ENCODE measurements at places on chromosomes 2 and 18.

- no peak for DNase-seq
These were observed 41.4 kb downstream of the SGPP2 start for GRCh38 chr2:222465746-222466145.

DNA sequence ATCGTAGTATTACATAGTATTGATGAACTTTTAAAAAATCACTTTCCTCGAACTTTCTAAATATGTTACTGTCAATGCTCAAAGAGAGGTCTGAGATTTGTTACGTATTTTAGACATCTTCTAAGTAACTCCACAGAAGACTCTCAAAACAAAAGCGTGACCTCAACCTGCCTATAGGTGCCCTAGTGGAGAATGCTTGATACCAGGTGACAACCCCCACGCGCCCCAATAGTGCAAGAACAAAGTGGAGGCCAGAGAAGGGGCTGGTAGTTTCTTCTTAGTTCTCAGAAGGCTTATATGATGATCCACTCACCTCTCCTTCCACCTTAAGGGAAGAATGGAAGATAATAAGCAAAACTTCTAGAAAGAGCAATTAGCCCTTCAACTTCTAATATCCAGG lies 102.6 kb downstream of the ANKRD44 start:
- no peak for DNase-seq

DNA sequence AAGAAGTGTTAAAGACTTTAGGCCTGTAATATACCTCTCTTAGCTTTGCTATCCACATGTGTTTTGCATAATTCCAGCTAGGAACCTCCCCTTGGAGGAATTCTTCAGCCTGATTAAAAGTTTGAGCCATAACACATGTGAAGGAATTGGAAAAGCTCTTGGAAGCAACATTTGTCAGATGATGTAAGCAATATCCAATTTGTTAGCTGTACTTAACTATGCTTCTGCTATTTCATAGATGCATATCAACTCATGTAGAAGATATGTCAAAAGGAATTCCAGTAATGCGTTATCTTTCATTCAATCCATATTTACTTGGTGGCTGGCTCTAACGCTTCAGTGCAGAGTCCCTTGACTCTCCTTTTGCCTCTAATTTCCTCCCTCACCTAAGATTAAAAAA lies 46.2 kb downstream of the PKP4 start:
- no peak for DNase-seq

GRCh38 chr2:108640731-108641130 lies 78.6 kb upstream of the RANBP2 start:
- no peak for DNase-seq

DNA sequence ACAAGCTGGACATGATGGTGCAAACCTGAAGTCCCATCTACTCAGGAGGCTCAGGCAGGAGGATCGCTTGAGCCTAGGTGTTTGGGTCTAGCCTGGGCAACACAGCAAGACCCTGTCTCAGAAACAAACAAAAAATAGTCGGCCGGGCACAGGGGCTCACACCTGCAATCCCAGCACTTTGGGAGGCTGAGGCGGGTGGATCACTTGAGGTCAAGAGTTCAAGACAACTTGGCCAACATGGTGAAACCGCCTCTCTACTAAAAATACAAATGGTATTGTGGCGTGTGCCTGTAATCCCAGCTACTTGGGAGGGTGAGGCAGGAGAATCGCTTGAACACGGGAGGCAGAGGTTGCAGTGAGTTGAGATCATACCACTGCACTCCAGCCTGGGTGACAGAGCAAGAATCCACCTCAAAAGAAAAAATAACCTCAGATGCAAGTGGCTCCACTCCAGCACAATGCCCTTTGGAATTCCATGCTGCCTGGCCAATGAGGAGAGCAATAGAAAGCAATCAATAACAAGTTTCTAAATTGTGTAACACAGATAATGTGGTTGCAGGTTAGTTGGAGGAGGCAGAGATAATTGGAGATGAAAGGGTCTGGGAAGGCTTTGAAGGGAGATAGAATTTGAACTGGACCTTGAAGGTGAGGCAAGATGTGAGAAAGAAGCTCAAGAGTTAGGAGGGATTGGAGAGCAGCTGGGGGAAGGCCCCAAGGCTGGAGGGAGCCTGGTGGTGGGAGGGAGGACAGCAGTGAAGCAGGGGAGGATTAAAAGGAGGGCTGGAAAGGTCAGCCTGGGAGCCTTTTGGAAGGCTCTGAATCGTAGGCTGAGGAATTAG lies 6.0 kb downstream of the TTC31 start:
- no peak for DNase-seq

DNA sequence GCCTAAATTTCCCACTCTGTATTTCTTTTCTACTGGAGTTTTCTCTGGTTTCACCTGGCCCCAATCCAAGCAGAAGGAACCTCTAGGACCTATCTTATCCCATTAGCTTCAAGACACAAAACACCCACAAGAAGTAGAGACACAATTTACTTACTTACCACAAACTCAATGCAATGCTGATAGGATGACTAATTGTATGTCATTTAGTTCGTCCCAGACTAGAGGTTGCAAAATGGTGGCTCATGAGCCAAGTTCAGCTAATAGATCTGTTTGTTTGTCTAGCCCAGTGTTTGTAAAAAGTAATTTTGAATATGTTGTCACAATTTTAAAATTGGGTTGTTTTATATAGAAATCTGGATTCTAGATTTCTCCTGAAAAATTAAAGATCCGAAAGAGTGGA lies 34.7 kb upstream of the ZSWIM2 start:
- DNase-seq, result no peak

- no peak for DNase-seq
These were observed 143.0 kb downstream of the ACOXL start for GRCh38 chr2:110875384-110875725.

GRCh38 chr2:112257575-112257974 lies 2.7 kb upstream of the ZC3H8 start:
- no peak for DNase-seq

- DNase-seq, result no peak
These were observed 71.0 kb upstream of the BOD1L2 start for GRCh38 chr18:57075716-57076400.

DNA sequence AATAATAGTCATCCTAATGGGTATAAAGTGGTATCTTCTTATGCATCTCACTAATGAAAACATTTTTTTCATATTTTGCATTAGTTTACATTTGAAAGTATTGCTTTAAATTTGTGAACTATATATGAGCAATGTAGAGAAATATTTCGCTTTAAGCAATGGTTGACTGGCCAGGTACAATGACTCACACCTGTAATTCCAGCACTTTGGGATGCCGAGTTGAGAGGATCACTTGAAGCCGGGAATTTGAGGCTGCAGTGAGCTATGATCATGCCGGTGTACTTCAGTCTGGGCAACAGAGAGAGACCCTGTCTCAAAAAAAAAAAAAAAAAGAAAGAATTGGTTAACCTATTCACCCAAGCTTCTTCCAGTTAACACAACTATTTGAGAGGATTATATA lies 15.1 kb downstream of the ZCCHC2 start:
- DNase-seq, result no peak

- no peak for DNase-seq
These were observed 11.9 kb downstream of the ANXA4 start for GRCh38 chr2:69753659-69754363.

GRCh38 chr2:102069311-102069974 lies 73.1 kb upstream of the IL1R1 start:
- DNase-seq, result no peak

- no peak for DNase-seq
These were observed 102.9 kb downstream of the GATA6 start for GRCh38 chr18:22272242-22272641.

DNA sequence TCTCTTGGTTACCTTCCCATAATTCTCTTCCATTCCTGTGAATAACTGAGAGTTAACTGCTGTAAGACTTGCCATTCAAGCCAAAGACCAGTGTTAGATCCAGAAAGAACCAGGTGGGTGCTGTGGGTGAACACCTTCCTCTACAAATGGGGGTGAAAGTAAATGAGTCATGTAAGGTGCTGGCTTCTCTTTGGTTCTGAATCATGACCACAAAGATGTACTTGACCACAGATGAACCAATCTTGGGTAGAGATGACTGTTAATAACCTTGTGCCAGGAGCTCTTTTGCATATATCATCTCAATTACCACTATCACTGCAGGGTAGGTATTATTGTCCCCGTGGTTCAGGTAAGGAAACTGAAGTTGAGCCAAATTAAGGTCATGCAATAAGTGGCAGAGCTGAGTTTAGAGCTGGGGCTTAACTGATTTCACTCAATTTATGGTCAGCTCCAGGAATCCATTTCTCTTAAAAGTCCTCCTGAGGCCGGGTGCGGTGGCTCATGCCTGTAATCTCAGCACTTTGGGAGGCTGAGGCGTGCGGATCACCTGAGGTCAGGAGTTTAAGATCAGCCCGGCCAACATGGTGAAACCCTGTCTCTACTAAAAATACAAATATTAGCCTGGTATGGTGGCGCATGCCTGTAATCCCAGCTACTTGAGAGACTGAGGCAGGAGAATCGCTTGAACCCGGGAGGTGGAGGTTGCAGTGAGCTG lies 244.9 kb upstream of the CXCR4 start:
- no peak for DNase-seq

DNA sequence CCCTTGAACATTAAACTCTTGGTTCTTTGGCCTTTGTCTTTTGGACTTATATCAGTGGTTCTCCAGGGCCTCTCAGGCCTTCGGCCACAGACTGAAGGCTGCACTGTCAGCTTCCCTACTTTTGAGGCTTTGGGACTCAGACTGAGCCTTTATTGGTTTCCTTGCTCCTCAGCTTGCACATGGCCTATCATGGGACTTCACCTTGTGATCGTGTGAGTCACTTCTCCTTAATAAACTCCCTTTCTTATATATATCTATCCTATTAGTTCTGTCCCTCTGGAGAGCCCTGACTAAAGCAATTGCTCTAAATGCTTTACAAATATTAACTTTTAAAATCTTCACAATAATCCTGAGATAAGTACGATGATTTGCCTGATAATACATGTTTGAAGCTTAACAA lies 353.6 kb upstream of the TRIB2 start:
- DNase-seq, result no peak

GRCh38 chr2:150011161-150011730 lies 423.7 kb upstream of the MMADHC start:
- DNase-seq, result no peak

DNA sequence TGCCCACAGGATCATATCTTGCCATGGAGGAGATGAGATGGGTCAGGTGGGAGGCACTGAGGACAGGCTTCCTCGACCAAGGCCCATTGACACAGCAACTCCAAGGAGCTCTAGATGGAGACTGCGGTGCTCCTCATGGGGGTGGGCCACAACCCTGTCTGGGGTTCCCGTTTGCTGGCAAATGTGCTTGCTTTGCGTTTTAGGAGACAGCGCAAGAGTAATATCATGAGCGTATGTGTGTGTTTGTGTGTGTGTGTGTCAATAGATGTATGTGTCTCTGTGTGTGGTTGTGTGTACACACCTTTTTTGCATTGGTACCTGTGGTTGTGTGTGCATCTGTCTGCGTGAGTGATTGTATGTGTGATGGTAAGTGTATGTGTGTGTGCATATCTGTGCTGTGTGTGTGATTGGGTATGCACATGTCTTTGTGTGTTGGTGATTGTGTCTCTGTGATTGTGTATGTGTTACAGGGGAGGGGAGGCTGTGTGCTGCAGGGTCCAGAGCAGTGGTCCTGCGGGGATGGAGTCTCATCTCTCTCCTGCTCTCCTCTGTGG lies 4.4 kb downstream of the FBLN7 start:
- DNase-seq, result no peak

DNA sequence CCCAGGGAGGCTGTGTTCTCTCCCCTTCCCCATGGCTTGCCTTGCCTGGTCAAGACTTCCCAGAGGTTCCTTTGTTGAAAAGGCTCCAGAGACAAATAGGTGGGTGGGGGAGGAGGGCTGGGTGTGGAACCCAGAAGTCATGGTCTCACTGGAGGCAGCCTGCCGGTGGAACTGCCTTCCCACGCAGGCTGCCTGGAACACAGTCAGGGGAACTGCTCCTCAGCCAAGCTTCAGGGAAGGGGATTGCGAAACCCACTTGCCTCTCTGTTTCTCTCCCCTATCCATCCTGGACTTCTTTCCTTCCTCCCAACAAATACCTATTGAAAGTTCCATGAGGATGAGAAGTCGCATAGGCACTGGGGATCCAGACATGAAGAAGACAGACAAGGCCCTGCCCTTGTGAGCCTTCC lies 31.6 kb downstream of the MARCO start:
- no peak for DNase-seq

DNA sequence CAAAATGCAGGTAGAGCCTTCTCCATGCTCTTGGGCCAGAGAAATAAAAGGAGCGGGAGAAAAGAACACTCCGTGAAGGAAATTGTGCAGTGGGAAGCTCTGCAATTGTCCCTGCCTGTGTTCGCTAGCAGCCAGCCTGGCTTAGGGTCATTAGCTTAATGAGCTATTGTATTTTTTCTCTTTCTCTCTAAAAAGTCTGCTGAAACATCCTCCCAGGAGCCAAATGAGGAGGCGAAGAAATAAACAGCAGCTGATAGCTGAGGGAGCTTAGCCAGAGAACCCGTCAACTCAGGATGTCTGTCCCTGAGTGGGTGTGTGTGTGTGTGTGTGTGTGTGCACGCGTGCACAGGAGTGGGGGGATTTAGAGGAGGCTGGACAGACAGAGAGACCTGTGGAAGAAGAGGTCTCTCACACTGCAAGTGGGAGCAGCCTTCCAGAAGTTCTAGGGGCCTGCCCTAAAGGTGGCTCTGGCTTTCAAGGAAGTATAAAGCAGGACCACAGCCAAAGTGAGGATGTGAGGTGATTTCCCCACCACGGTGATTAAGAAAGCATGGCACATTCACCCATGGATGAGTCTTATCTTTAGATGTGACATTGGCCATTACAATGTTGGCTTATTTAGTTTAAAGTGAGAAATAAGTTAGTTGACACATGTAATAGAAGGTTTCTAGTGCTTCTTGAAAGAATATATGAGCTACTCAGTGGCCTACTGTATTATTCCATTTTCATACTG lies 690.4 kb downstream of the RNF144A start:
- no peak for DNase-seq

- DNase-seq, result no peak
These were observed 20.7 kb downstream of the RBM44 start for GRCh38 chr2:237819231-237819630.

GRCh38 chr2:203626952-203627681 lies 79.3 kb upstream of the CD28 start:
- DNase-seq, result no peak

- DNase-seq, result no peak
These were observed 88.0 kb downstream of the SOCS6 start for GRCh38 chr18:70376914-70377258.

DNA sequence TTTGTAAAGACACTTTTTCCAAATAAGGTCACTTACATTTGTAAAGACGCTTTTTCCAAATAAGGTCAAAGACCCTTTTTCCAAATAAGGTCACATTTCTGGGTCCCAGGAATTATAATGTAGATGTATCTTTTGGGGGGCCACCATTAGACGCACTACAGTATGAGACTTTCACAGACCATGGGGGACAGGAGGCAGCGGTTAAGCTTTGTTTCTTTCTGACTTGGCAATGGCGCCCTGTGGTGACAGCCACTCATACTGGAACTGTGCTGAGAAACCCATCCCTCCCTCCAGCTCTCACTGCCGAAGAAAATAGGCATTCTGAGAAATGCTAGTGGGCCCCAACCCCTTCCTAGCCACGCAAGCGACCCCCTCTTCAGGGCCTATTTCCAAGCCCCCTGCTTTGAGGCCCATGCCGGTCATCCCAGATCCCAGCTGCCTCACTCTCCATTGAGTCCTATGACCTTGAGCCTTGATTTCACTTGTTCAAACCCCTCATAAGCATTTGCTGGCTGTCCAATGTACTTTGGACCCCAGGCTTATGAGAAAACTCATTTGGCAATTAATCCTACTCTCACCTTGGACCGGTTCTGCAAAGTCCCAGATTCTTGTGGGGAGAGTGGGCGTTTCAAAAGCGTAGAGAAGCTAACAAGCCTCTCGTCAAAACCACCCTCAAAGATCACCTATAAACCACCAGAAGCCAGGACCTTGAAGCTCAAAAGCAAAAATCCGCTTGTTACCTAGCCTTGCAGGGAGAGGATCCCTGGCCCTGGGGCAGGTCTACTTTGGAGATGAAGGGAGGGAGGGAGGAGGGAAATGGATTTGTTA lies 11.3 kb upstream of the SPATA3 start:
- DNase-seq, result no peak

Data from stimulated activated CD4-positive, alpha-beta T cell treated with anti-CD3 and anti-CD28 coated beads, Interleukin-1b, Interleukin-23, amount 100 ng/mL, for 4 hours (primary cell).